Chondrocyte (in vitro differentiated cells): ENCODE measurements at places on chromosomes 16 and 17. TPM values are rescaled to one million over a fixed set of nuclear protein-coding genes. Genes with fewer than 3 reads are reported as not detected.
A peak's percentile ranks its signal among the peaks of the same experiment; 100 is the strongest.

GRCh38 chr16:65490286-65490685 is 368.4 kb upstream of the CDH11 start:
- H3K27ac ChIP-seq = no peak overlapping the region
- H3K4me1 ChIP-seq = peaks cover 2% of the 10 kb centered on the region
- H3K4me3 ChIP-seq = no peak overlapping the region
- no peaks in the 10 kb centered on the region for H3K36me3 ChIP-seq
- DNase-seq = no peak

The KLHL10 gene
- 0.67 TPM in 1 of 3 replicates, not detected in the others for total RNA-seq

DNA sequence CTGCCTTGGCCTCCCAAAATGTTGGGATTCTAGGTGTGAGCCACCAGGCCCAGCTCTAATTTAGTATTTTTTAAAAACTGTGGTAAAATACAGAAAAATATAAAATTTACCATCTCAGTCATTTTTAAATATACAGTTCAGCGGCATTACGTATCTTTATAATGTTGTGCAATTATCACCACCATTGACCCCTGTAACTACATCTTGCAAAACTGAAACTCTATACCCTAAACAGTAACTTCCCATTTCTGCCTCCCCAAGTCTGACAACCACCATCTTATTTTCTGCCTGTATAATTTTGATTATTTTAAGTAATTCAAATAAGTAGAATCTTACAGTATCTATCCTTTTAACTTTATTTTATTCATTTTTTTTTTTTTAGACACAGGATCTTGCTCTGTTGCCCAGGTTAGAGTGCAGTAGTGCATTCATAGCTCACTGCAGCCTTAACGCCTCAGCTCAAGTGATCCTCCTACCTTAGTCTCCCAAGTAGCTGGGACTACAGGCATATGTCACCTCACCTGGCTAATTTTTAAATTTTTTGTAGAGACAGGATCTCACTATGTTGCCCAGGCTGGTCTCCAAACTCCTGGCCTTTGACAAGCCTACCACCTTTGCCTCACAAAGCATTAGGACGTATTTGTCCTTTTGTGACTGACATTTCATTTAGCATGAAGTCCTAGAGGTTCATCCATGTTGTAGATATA is 10.9 kb upstream of the GGA2 start:
- peaks cover 35% of the 10 kb centered on the region for H3K36me3 ChIP-seq
- no peak overlapping the region for H3K4me3 ChIP-seq
- H3K27me3 ChIP-seq = no peaks in the 10 kb centered on the region
- H3K4me1 ChIP-seq = peaks cover 3% of the 10 kb centered on the region
- DNase-seq = no peak

The CCL16 gene
- total RNA-seq = not detected in 3 replicates

- DNase-seq = no peak
- H3K4me3 ChIP-seq = peak overlapping the region; percentile 81
- peaks cover 25% of the 10 kb centered on the region for H3K36me3 ChIP-seq
- no peaks in the 10 kb centered on the region for H3K27me3 ChIP-seq
These were observed 7.6 kb downstream of the MYO1C start for GRCh38 chr17:1484676-1485422.

DNA sequence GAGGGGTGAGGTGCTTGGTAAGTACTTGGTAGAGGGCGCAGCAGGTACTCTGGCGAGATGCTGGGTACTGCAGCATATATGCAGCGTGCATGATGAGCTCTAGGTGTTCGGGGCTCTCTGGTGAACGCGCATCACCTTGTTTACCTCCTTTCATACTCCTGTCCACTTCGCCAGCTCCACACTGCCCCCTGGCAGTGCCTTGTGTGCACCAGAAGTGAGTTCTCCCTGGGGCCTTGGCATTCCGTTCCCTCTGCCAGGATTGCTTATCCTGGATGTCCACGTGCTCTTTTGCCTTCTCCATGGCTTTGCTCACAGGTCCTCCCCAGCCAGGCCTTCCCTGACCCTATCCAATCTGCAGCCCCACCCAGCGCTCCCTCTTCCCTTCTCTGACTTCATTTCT is 154.2 kb downstream of the MRM1 start:
- H3K4me1 ChIP-seq = no peaks in the 10 kb centered on the region
- H3K4me3 ChIP-seq = no peak overlapping the region
- H3K27ac ChIP-seq = no peak overlapping the region
- no peaks in the 10 kb centered on the region for H3K36me3 ChIP-seq

- H3K27me3 ChIP-seq = peaks cover 2% of the 10 kb centered on the region
- no peaks in the 10 kb centered on the region for H3K36me3 ChIP-seq
- H3K4me1 ChIP-seq = no peaks in the 10 kb centered on the region
- H3K4me3 ChIP-seq = no peak overlapping the region
- no peak overlapping the region for H3K27ac ChIP-seq
- DNase-seq = no peak
These were observed 86.4 kb upstream of the HS3ST2 start for GRCh38 chr16:22727285-22728166.

DNA sequence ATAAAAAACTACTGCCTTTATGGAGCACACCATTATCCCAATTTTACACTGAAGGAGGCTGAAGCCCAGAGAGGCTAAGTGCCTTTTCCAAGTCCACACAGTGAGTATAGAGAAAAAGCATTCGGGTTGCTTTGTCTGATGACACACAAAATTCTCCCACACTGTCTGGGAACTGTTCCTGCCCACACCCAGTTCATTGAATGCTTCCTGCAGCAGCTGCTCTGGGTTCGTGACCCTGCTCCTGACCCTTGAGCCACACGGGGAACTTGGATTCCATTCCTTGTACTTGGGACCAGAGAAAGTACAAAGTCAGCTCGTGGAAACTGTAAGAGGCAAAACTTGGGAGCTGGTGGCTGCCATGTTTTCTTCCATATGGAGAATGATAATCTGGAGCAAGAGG is 57.9 kb downstream of the AKAP1 start:
- peaks cover 9% of the 10 kb centered on the region for H3K4me1 ChIP-seq
- H3K27ac ChIP-seq = no peak overlapping the region

- peaks cover 24% of the 10 kb centered on the region for H3K4me1 ChIP-seq
- H3K36me3 ChIP-seq = peaks cover 2% of the 10 kb centered on the region
- no peak overlapping the region for H3K4me3 ChIP-seq
- DNase-seq = peak; percentile 41
- no peak overlapping the region for H3K27ac ChIP-seq
These were observed 13.9 kb downstream of the CYB561 start for GRCh38 chr17:63431939-63432804.

DNA sequence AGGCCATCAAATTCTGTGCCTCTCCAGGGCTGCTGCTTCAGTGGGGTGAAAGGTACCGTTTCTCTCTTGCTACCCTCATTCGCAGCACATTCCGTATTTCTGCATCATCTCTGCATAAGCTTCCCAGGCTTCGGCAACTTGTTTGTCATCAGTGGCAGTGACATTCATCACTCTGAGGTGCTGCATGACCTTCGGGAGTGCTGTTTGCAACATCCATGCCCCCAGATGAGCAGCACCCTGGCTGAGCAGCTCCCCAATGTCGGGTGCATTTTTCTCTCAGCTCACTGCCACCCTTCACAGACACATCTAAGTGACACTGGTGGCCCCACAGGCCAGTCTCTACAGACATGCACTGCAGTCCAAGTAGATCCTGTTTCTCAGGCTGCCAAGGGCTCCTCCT is 3.8 kb downstream of the CREBBP start:
- H3K27ac ChIP-seq = peak overlapping the region; percentile 54
- H3K36me3 ChIP-seq = no peaks in the 10 kb centered on the region
- no peak for DNase-seq
- H3K4me3 ChIP-seq = no peak overlapping the region

GRCh38 chr16:6428861-6429260 is 903.8 kb upstream of the RBFOX1 start:
- no peak for DNase-seq
- H3K27ac ChIP-seq = no peak overlapping the region
- H3K36me3 ChIP-seq = no peaks in the 10 kb centered on the region

DNA sequence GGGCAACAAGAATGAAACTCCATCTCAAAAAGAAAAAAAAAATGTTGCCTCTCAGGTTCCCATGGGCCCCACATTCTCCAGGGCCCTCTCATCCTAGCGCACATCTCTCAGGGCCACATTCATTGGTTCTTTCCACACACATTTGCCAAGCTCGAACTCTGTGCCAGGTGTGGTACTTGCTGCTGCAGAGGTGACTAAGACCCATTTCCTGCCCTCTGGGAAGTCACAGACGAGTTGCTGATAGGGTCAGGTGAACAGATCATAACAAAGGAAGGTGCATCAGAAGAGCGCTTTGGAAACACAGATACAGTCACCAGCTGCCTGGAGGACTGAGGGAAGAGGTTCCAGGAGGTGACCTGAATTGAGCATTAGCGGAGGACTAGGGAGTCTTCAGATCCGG is 1.0 kb downstream of the GSDMA start:
- H3K36me3 ChIP-seq = no peaks in the 10 kb centered on the region
- peaks cover 37% of the 10 kb centered on the region for H3K27me3 ChIP-seq
- no peak overlapping the region for H3K27ac ChIP-seq
- no peak for DNase-seq
- H3K4me1 ChIP-seq = peaks cover 3% of the 10 kb centered on the region
- H3K4me3 ChIP-seq = no peak overlapping the region

The FOXN1 gene
- not detected in 3 replicates for total RNA-seq

- H3K27ac ChIP-seq = no peak overlapping the region
- H3K36me3 ChIP-seq = no peaks in the 10 kb centered on the region
- peaks cover 41% of the 10 kb centered on the region for H3K4me1 ChIP-seq
- no peak overlapping the region for H3K4me3 ChIP-seq
- DNase-seq = no peak
These were observed 3.0 kb downstream of the PIPOX start for GRCh38 chr17:29045734-29046472.

GRCh38 chr17:59972778-59973177 is 8.2 kb upstream of the RNFT1 start:
- H3K4me1 ChIP-seq = no peaks in the 10 kb centered on the region
- H3K27ac ChIP-seq = no peak overlapping the region
- no peak overlapping the region for H3K4me3 ChIP-seq
- no peaks in the 10 kb centered on the region for H3K36me3 ChIP-seq
- no peaks in the 10 kb centered on the region for H3K27me3 ChIP-seq
- DNase-seq = no peak

DNA sequence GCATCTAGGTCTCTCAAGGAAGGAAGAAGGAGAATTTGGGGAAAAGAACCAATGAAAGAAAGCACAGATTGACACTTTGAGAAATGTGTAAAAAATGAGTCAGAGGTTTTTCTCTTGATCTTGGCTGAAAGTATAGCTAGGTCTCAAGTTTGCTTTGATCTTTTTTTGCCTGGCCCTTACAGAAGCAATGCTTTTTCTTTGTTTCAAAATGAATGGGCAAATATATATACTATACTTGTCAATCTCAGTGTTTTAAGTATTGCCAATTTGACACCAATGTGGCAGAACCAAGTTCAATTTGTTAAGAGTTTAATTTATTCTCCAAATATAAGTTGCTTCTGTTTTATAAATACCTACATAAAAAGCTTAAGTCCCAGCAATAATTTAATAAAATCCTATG is 119.6 kb downstream of the PPM1E start:
- no peaks in the 10 kb centered on the region for H3K27me3 ChIP-seq
- no peak overlapping the region for H3K4me3 ChIP-seq
- H3K27ac ChIP-seq = no peak overlapping the region

The SLC6A2 gene
- total RNA-seq = not detected in 3 replicates

- H3K27me3 ChIP-seq = no peaks in the 10 kb centered on the region
- no peak overlapping the region for H3K27ac ChIP-seq
- DNase-seq = no peak
- H3K36me3 ChIP-seq = peaks cover 2% of the 10 kb centered on the region
- no peak overlapping the region for H3K4me3 ChIP-seq
These were observed 26.9 kb downstream of the HYDIN start for GRCh38 chr16:71203631-71204030.

GRCh38 chr16:10828851-10829366 is 10.3 kb upstream of the TVP23A start:
- DNase-seq = no peak
- H3K36me3 ChIP-seq = no peaks in the 10 kb centered on the region
- peaks cover 5% of the 10 kb centered on the region for H3K27me3 ChIP-seq
- H3K4me3 ChIP-seq = no peak overlapping the region
- H3K4me1 ChIP-seq = peaks cover 25% of the 10 kb centered on the region
- H3K27ac ChIP-seq = peak overlapping the region; percentile 88

- H3K4me1 ChIP-seq = peaks cover 15% of the 10 kb centered on the region
- H3K27ac ChIP-seq = peak overlapping the region; percentile 57
- no peaks in the 10 kb centered on the region for H3K27me3 ChIP-seq
- no peak overlapping the region for H3K4me3 ChIP-seq
These were observed 6.1 kb downstream of the DRG2 start for GRCh38 chr17:18093616-18094408.

GRCh38 chr16:30351001-30351441 is 4.1 kb downstream of the CD2BP2 start:
- H3K4me3 ChIP-seq = no peak overlapping the region
- DNase-seq = peak; percentile 78
- peaks cover 18% of the 10 kb centered on the region for H3K36me3 ChIP-seq
- H3K4me1 ChIP-seq = peaks cover 36% of the 10 kb centered on the region
- no peaks in the 10 kb centered on the region for H3K27me3 ChIP-seq

DNA sequence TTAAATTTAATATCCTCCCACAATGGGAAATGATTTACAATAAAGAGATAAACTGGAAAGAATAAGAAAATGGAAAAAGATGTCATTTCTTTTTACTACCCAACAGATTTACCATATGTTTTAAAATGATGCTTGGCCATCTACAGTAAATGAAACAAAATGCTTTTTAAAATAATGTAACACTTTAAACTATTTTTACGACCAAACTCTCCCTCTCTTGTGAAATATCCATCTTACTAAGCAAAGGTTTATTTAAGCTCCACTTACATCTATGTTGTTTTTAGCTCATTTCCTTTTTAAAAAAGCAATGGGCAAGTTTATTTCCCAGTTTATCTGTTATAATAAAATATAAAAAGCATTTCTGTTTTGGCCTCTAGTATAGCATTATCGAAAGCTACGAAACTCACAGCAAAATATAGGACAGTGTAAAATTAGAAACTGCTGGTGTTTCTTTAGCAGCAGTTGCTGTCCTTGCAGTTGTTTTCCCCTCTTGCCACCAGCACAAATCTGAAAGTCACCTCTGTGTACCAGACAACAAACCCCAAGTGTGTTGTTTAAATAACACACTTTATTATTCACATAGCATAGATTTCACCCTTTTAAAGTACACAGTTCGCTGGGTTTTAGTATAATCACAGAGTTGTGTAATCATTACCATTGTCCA is 195.1 kb downstream of the CDRT15L2 start:
- peaks cover 26% of the 10 kb centered on the region for H3K4me1 ChIP-seq
- H3K27ac ChIP-seq = peak overlapping the region; percentile 62
- H3K36me3 ChIP-seq = no peaks in the 10 kb centered on the region
- no peak for DNase-seq
- no peaks in the 10 kb centered on the region for H3K27me3 ChIP-seq
- H3K4me3 ChIP-seq = peak overlapping the region; percentile 20

GRCh38 chr16:15542734-15543347 is 100.1 kb downstream of the MARF1 start:
- no peaks in the 10 kb centered on the region for H3K27me3 ChIP-seq
- no peak for DNase-seq
- H3K36me3 ChIP-seq = peaks cover 5% of the 10 kb centered on the region
- peaks cover 11% of the 10 kb centered on the region for H3K4me1 ChIP-seq
- H3K4me3 ChIP-seq = no peak overlapping the region
